ENCODE measurements at places on chromosomes 4 and X.

DNA sequence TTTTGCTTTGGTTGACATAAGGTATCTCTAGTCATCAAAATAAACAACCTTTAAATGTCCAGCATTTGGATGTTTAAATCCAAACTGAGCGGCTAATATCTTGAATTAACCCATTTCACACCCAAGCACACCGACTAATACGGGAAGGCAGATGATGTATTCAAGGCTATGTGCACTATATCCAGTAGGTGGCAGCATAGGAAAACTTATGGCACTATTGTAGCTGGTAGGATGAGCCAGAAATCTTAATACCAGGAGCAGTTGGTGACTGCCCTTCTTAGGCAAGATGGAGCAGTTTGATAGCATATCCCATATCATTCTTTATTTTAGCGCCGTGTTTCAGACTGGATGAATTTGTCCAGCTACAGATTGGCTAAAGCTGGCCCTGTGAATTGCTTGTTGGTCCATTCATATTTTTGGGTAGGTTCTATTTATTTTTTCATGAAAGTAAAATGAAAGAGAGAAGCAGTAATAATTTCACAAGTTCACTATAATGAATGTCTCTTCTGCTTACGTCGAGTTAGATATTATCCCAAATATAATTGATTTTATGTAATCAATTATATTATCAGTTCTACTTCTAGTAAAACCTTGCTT, 24.4 kb downstream of the UCHL1 start:
- DNase-seq: peak; percentile 48

DNA sequence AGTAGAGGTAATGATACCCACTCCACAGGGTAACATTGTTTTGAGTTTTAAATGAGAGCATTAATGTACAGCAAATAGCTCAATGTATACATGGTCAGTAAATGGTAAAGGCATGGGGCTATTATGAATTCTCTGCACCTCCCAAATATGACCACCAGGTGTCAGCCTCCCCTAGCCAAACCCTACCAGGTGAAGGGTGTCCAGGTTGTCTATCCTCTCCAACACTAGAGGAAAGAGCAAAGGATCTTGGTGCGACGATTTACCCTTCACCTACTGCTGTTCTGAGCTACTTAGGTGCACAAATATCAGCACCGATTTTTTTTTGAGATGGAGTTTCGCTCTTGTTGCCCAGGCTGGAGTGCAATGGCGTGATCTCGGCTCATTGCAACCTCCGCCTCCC, 26.5 kb upstream of the XIAP start:
- peak; percentile 67 for DNase-seq

- no peak for DNase-seq
Measured at GRCh38 chrX:25733148-25733547, 405.0 kb upstream of the MAGEB18 start.

DNA sequence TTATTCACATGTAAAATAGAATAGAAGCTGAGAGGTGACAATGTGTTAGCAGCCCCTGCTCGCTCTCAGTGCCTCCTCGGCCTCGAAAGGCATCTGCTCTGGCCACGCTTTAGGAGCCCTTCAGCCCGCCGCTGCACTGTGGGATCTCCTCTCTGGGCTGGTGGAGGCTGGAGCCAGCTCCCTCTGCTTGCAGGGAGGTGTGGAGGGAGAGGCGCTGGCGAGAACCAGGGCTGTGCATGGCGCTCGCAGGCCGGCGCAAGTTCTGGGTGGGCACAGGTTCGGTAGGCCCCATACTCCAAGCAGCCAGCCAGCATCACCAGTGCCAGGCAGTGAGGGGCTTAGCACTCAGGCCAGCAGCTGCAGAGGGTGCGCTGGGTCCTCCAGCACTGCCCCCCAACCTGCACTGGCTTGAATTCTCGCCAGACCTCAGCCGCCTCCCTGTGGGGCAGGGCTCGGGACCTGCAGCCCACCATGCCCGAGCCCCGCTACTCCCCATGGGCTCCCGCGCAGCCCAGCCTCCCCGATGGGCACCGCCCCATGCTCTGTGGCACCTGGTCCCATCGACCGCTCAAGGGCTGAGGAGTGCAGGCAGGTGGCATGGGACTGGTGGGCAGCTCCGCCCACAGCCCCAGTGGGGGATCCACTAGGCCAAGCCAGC, 1346.7 kb upstream of the IGFBP7 start:
- no peak for DNase-seq

GRCh38 chr4:146105464-146105863, 70.1 kb upstream of the LSM6 start:
- no peak for DNase-seq

GRCh38 chr4:2486981-2487380, 18.1 kb downstream of the RNF4 start:
- no peak for DNase-seq

DNA sequence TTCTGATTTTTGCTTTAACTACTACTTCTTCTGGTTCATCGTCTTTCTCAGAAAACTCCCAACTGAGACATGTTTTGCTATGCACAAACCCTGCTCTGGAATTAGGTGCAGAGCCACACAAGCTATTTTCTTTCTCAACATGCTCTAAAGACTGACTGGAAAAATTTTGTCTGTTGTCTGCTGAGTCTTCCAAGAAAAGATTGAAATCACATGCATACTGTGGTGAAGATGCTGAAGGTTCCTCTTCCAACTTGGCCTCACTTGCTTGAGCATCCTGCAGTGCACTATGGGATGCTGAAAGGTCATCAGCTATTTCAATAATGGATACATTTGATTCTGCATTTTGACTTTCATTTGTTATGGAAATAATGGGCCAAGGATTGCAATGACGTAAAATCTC, 24.1 kb downstream of the PIN4 start:
- no peak for DNase-seq

- DNase-seq: no peak
Measured at GRCh38 chrX:37809970-37810369, 30.1 kb downstream of the CYBB start.

GRCh38 chr4:144750348-144750747, 104.4 kb downstream of the HHIP start:
- no peak for DNase-seq

- no peak for DNase-seq
Measured at GRCh38 chr4:133152330-133152821, 3.3 kb downstream of the PCDH10 start.

GRCh38 chrX:63430026-63430425, 78.9 kb upstream of the SPIN4 start:
- DNase-seq: no peak

GRCh38 chr4:147104768-147105167, 159.1 kb upstream of the TTC29 start:
- DNase-seq: no peak

DNA sequence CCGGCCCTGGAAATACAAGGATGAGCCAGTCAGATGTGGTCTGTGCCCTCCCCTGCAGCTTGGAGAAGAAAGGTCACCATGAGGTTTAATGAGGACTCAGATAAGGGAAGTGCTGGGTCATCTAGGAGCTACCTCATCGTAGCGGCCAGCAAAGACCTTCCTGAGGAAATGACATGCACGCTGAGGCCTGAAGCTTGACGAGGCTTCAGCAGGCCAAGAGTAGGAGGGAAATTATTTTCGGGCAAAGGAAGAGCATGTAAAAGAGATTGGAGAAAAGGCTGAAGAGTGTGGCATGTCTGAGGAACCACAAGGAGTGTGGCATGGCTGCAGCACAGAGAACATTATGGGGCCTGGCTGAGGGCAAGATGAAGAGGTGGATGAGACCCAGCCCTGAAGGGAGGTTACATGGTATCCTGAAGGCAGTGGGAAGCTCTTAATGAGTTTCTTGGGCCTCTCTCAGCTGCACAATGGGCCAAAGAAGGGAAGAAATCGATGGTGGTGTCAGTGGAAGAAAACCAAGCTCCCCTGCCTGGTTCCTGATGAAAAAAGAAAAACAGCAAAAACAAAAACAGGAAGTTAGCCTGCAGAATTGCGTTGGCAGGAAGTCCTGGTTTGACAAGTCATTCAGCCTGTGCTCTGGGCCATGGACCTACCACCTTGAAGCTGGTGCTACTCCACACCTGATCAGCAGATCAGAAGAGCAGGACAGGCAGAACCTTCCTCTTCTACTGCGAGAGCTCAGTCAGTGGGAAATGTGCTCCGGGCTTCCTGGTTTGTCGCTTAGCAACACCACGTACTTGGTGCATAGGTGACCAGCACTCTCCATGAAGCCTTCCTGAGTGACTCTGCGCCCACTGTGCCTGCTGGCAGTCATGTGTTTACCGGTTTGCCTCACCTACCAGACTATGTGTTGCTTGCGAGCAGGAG, 134.5 kb upstream of the KLF3 start:
- peak; percentile 60 for DNase-seq

DNA sequence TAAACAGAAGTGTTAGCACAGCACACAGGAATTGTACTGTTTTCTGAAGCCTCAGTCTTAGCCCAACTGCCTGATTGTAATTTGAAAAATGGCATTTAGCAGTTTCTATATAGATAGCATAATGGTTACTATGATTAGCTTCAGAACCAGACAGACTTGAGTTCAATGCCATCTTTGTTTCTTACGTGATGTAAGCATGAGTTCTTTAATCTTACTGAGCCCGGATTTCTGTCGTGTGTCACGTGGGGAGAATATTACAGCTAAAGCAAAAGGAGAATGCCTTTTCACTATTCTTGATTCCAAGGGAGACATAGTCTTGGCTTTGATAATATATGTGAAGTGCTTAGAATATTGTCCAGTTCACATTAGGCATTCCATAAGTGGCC, 407.3 kb downstream of the STIM2 start:
- no peak for DNase-seq

DNA sequence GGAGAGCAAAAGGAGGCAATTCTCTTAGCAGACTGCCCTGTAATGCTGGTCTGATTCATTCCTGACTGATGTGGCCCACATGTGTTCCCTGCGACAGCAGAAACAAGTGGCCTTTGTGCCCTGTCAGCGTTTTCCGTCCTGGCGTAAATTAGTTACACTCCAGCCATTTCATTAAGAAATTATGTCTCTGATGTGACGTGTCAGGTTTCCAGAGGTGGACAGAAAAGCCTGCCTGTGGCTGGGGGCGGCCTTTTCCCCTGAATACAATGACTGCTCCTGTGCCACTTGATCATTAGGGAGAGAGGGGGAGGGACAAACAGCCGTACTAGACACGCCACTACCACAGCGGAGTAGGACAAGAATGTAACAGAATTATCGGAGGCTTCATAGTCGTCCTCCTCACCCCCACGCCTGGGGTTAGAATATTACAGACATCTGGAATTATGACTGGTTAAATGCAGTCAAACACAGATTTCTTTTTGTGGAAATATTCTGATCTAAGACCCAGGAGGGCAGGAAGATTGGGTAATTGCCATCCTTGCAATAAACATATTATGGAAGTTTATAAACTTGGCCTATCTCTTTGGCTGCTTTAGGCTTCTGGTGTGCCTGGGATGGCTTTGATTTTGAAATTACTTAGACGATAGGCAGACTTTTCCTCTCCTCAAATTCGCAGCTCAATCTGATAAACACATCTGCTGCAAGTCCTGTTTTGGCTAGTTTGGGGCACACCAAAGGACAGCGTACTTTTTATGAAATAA, 146.2 kb upstream of the BCOR start:
- no peak for DNase-seq

DNA sequence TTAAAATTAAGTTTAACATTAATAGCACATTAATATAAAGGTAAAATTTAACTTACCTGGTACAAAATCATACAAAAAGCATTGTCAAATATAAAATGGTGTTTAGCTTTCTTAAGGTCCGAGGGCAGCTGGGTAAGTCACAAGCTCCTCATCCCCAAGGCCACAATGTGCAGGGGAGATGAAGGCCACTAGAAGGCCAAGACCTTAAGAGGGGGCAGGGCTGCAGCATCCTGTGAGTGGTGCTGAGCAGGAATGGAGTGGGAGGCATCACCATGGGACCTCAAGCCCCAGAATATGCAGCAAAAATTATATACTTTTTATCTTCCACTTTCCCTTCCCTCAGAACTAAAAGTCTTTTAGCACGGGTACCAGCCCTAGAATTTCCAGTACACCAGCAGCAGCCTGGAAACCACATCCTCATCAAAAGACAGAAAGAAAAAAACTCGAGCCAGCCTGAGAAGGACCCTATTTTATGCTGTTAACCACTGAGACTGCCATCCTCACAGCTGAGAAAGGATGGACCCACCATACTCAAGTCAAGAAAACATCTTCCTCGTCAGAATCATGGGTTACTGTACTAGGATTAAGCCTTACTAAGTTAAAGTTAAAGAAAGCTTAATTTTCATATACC, 13.0 kb upstream of the RHOXF2 start:
- DNase-seq: no peak

DNA sequence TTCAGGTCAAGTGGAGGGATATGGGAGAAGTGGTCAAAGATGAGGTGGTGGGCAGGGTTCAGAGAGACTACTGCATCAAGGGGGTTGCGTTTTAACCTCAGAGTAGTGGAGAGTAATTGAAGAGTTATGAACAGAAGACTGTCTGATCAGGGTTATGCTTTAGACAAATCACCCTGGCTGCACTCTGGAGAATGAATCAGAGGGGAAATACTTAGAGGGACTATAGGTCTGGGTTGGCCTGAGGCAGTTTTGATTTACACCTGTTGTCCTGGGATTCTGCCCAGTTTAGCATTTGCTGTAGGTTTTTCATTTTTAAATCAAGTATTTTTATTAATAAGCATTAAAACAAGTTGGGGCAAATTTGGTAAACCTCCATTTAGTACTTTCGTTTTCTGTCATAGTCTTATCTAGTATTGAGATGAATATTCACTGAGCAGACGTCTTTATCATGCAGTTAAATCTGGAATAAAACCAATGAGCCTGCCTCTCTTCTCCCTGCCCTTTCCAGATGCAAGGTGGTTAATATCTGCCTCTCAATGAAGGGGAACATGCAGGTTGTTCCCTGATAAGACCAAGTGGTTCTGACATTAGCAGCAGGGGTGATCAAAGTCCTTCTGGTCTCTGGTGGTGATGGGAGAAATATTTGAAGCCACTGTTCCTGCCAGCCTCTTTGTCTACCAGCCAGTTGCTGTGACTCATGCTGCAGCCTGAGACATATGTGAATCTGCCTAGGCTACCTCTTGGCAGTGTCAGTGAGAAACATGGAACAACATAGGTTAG, 116.0 kb upstream of the RPS6KA3 start:
- DNase-seq: peak; percentile 29

DNA sequence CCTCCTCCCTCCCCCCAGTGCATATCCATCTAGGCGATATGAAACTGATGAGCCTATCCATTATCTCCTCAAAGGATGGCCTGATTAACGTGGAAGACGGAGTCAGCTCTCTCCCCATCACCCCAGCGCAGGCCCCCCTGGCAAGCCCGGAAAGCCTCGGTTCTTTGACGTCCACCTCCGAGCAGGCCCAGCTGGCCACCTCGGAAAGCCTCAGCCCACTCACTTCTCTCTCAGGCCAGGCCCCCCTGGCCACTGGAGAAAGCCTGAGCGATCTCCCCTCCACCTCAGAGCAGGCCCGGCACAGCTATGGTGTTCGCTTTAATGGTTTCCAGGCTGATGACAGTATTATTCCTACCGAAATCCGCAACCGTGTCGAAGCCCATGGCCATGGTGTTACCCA, 14.8 kb downstream of the GABRQ start:
- no peak for DNase-seq

DNA sequence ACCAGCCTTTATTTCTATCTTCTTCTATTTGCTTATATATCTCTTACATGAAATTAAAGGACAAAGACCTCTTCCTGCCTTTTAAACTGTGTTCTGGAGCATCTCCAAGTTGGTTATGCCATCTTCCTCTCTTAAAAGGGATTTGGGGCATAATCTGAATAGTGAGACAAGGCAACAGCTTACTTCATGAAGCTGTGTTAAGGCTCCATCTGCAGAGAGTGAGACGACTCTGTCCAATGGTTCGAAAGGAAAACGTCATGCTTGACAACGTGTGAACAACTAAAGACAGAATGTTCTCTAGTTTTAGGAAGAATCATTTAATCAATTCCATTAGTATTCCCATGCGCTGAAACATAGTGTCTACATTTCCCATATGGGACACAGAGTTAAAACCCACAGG, 59.4 kb downstream of the GPM6A start:
- DNase-seq: no peak

All from stimulated activated CD4-positive, alpha-beta T cell treated with anti-CD3 and anti-CD28 coated beads, Interleukin-4, amount 100 ng/mL, for 24 hours (primary cell).